ENCODE measurements at places on chromosomes 4 and X. TPM values are rescaled to one million over a fixed set of nuclear protein-coding genes. Genes with fewer than 3 reads are reported as not detected.

The COMMD8 gene
- 55.8 TPM for total RNA-seq

The MAGEC3 gene
- total RNA-seq = not detected

The FREM3 gene
- total RNA-seq = not detected

The HSD17B10 gene
- total RNA-seq = 165 TPM

The FOXO4 gene
- 6.7 TPM for total RNA-seq

Measured in SK-MEL-5 (cell line).